ENCODE measurements at places on chromosomes 3 and 15. TPM values are rescaled to one million over a fixed set of nuclear protein-coding genes. Genes with fewer than 3 reads are reported as not detected.
A peak's percentile ranks its signal among the peaks of the same experiment; 100 is the strongest.

CMTM7 gene
- 17.7 TPM for total RNA-seq

GRCh38 chr15:82043796-82044372 is 1.9 kb downstream of the MEX3B start:
- peaks cover 15% of the 10 kb centered on the region for H3K27me3 ChIP-seq
- H3K36me3 ChIP-seq, result 0 out of 2 replicates have a peak, but pooled peaks cover 4% of the 10 kb centered on the region
- peak; percentile 6 for DNase-seq
- peak overlapping the region; percentile 82 for H3K27ac ChIP-seq
- peaks cover 16% of the 10 kb centered on the region for H3K4me1 ChIP-seq
- H3K4me3 ChIP-seq, result peak overlapping the region; percentile 97

GRCh38 chr3:39000008-39000450 is 51.7 kb downstream of the SCN11A start:
- peaks cover 3% of the 10 kb centered on the region for H3K27me3 ChIP-seq
- H3K4me3 ChIP-seq, result no peak overlapping the region
- H3K4me1 ChIP-seq, result peaks cover 39% of the 10 kb centered on the region
- H3K27ac ChIP-seq, result no peak overlapping the region

GRCh38 chr3:82939491-82940097 is 1178.1 kb upstream of the GBE1 start:
- no peak overlapping the region for H3K27ac ChIP-seq
- no peak for DNase-seq
- H3K27me3 ChIP-seq, result no peaks in the 10 kb centered on the region

MYL3 gene
- total RNA-seq, result not detected

- H3K27ac ChIP-seq, result no peak overlapping the region
- H3K27me3 ChIP-seq, result peaks cover 21% of the 10 kb centered on the region
- no peaks in the 10 kb centered on the region for H3K36me3 ChIP-seq
These were observed 45.4 kb upstream of the RAD18 start for GRCh38 chr3:9008550-9009255.

HDAC11 gene
- total RNA-seq, result 12.0 TPM

ACKR2 gene
- total RNA-seq, result 0.24 TPM

DNA sequence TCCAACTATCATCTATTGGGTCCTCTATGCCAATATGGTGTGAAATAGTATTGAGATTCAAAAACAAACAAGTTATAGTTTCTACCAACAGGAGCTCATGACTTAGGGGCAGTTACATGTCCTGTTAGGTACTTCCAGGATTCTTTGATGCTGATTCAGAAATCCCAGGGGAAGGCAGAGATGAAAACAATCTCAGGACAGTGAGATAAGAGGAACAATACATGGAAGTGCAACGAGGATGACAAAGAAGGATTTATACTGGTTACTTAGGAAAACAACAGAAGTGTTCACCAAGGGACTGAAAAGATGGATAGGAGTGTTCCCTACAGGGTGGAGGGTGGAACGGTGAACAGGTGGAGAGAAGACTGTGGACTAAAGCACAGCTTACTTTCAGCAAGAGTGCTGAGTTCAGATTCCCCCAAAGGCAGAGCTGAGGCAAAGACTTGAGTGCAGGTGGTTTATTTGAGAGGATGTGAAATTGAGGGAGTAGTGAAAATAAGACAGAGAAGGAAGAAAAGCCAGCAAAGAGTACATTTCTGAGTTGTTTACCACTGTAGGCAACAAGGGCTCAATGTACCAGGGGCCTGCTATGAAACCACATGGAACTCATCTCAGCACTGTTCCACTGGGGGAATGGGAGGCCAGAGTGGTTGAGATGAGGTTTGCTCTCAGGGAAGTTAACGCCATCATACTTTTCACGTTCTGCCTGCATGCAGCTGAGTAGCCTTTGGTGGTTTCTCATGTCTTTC is 68.1 kb downstream of the TRIM69 start:
- DNase-seq, result no peak
- no peak overlapping the region for H3K4me3 ChIP-seq
- H3K4me1 ChIP-seq, result no peaks in the 10 kb centered on the region

DNA sequence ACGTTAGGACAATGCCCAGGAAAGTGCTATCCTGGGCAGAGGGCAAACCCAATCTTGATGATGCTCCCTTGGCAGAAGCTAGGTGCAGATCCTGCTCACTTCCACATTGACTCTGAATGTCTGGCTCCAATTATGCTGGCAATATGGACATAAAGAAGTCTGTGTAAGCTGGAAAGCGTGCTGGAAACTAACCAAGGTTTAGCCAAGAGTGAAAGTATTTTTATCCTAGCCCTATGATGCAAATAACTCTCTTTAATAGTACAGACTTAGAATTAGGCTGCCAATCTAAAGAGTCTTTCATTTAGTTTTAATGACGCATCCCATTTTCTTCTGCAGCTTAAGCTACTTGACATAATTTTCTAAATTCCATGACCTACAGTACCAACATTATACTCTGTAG is 571.8 kb downstream of the TUSC7 start:
- no peak overlapping the region for H3K4me3 ChIP-seq
- no peaks in the 10 kb centered on the region for H3K27me3 ChIP-seq
- H3K4me1 ChIP-seq, result no peaks in the 10 kb centered on the region
- DNase-seq, result no peak

GRCh38 chr3:127396473-127396872 is 108.6 kb upstream of the PRR20G start:
- H3K27me3 ChIP-seq, result peaks cover 47% of the 10 kb centered on the region
- H3K36me3 ChIP-seq, result no peaks in the 10 kb centered on the region
- no peak overlapping the region for H3K27ac ChIP-seq
- DNase-seq, result no peak
- H3K4me1 ChIP-seq, result 0 out of 2 replicates have a peak, but pooled peaks cover 5% of the 10 kb centered on the region

DNA sequence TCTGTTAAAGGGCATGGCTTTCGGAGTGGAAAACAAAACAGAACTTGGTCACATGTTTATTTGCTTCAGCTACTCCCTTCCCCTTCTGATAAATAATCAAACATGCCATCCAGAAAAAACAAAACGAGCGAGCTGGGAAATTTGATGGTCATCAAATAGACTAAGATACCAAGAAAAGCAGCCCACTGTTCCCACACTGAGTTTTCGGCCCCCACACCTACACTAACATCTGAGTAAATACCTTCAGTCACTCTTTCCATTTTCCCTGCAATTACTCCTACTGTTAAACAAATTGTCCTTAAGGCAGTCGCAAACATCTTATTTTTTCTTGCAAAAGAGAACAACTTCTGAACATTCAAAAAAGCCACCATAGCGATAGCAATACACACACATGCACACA is 454.6 kb downstream of the FOXP1 start:
- peak overlapping the region; percentile 95 for H3K27ac ChIP-seq
- no peaks in the 10 kb centered on the region for H3K36me3 ChIP-seq
- H3K4me3 ChIP-seq, result peak overlapping the region; percentile 89
- no peak for DNase-seq
- peaks cover 49% of the 10 kb centered on the region for H3K4me1 ChIP-seq
- no peaks in the 10 kb centered on the region for H3K27me3 ChIP-seq

DNA sequence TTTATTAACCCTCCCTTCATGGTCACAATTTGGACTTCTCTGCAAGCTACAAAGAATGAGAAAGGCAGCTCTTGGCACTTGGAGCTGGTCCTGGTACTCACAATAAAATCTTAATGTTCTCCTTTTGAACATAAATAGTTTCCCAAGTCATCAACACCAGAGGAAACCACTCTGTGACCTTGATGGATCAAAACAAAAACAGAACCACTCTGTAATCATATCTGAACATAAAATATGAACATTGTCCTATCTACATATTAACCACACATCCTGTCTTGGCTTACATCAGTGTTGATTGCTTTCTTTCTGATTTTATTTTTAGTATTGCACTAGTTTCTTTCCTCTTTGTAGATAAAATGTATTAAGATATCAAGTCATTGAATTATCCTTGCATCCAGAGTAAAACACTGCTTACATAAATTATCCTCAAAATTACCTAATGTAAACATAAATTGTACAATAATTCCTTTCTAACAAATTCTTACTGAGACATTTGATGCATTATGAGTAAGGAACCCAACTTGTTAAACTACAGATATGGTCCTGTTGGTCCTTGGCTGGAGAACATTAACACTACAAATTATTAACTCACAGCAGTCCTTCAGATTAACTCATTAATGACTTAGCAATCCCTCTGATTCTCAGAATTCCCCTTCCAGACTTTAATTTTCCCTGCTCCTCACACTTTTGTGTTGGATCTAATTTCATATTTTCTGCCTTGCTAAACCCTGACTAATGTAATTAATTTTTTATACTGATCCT is 860.5 kb downstream of the DIPK2A start:
- no peak overlapping the region for H3K4me3 ChIP-seq
- H3K27me3 ChIP-seq, result no peaks in the 10 kb centered on the region
- H3K4me1 ChIP-seq, result no peaks in the 10 kb centered on the region

GRCh38 chr3:108414007-108414406 is 96.4 kb downstream of the MYH15 start:
- no peak overlapping the region for H3K4me3 ChIP-seq
- no peak overlapping the region for H3K27ac ChIP-seq
- H3K27me3 ChIP-seq, result no peaks in the 10 kb centered on the region
- H3K36me3 ChIP-seq, result no peaks in the 10 kb centered on the region

- DNase-seq, result peak; percentile 82
- peak overlapping the region; percentile 94 for H3K27ac ChIP-seq
- peaks cover 37% of the 10 kb centered on the region for H3K4me1 ChIP-seq
- H3K27me3 ChIP-seq, result no peaks in the 10 kb centered on the region
These were observed 931.7 kb downstream of the MCTP2 start for GRCh38 chr15:95162967-95163531.

DNA sequence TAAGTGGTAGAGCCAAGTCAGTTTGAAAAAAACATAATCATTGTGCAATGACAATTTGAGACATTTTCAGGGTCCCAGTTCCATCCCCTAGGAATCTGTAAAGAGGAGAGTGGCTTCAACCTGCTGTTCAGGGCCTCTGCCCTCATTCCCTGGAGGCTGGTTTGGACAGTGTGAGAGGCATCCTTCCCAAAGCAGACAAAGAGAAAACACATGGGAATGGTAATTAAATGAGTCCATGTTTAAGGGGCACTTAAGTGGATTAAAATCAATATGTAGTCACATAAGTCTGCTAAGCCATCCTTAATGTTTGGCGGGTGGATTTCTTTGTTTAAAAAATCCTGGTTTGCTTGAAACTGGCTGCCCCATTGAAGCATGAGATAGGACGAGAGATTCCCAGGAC is 146.3 kb upstream of the CTDSPL start:
- H3K36me3 ChIP-seq, result no peaks in the 10 kb centered on the region
- peaks cover 20% of the 10 kb centered on the region for H3K27me3 ChIP-seq
- H3K4me1 ChIP-seq, result peaks cover 5% of the 10 kb centered on the region
- no peak overlapping the region for H3K4me3 ChIP-seq

DNA sequence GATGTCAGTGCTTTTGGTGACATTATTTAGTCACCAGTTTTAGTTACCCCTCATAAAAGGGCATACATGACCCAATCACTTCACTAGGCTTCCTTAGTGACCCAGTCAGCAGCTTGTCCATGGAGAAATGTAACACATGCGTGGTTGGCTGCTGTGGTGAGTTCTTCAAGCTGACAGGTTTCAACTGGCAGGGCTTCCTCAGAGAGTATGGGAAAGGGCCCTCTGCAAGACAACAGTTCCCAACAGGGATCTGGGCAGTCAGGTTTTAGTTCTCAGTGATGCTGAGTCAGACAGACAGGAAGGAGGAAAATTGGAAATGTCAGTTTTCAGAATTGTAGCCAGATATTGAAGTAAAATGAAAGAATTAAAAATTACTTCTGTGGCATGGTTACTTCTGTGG is 282.5 kb downstream of the TBL1XR1 start:
- no peak overlapping the region for H3K27ac ChIP-seq
- H3K4me1 ChIP-seq, result no peaks in the 10 kb centered on the region
- no peak overlapping the region for H3K4me3 ChIP-seq
- H3K27me3 ChIP-seq, result peaks cover 4% of the 10 kb centered on the region
- H3K36me3 ChIP-seq, result no peaks in the 10 kb centered on the region
- no peak for DNase-seq

ICE2 gene
- 29.2 TPM for total RNA-seq

- no peaks in the 10 kb centered on the region for H3K36me3 ChIP-seq
- peaks cover 16% of the 10 kb centered on the region for H3K4me1 ChIP-seq
- no peak overlapping the region for H3K4me3 ChIP-seq
- H3K27me3 ChIP-seq, result no peaks in the 10 kb centered on the region
- peak; percentile 22 for DNase-seq
These were observed 132.7 kb upstream of the RAP2B start for GRCh38 chr3:153029350-153029749.

DNA sequence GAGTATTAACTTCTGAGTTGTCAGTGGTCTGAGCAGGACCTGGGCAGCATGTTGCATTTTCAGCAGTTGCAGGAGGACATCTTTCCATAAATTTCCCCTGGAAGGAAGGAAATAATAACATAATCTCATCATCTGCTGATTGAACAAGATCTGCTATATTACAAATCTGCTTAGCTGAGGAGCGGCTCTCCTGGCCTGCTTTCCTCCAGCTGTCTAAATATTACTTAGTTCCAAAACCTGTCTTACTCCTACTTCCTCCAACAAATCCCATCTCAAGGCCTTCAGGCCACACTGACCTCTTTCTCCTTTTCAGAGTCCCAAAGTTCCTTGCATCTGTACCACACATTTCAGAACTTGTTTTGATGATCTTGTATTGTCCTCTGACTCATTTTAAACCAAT is 364.4 kb upstream of the MCTP2 start:
- H3K36me3 ChIP-seq, result no peaks in the 10 kb centered on the region
- no peaks in the 10 kb centered on the region for H3K27me3 ChIP-seq
- no peaks in the 10 kb centered on the region for H3K4me1 ChIP-seq
- DNase-seq, result no peak
- no peak overlapping the region for H3K4me3 ChIP-seq

GRCh38 chr3:72728958-72729467 is 119.2 kb downstream of the SHQ1 start:
- no peaks in the 10 kb centered on the region for H3K36me3 ChIP-seq
- no peak overlapping the region for H3K4me3 ChIP-seq
- no peaks in the 10 kb centered on the region for H3K4me1 ChIP-seq

DNA sequence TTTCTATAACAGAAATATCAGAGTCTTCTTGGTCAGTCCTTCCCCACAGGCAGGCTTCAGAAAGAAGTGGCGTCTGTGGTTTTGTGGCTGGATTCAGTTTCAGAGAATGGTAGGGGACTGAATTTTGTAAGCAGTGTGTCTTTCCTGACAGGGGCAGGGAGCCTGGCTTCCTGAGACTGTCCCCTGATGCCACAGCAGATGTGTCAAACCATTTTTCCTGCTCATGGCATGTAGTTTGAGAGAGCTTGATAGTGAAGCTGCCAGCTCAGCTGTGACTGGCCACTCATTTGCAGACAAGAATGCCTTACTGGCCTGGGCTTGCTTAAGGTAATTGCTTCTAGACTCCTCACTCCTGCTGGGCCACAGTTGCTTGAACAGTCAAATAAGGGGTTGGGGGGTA is 26.4 kb downstream of the LARS2 start:
- no peak for DNase-seq
- H3K36me3 ChIP-seq, result peaks cover 10% of the 10 kb centered on the region
- no peak overlapping the region for H3K27ac ChIP-seq

- no peak overlapping the region for H3K4me3 ChIP-seq
- DNase-seq, result no peak
- peak overlapping the region; percentile 85 for H3K27ac ChIP-seq
- H3K36me3 ChIP-seq, result no peaks in the 10 kb centered on the region
- no peaks in the 10 kb centered on the region for H3K27me3 ChIP-seq
These were observed 26.9 kb upstream of the AKAP13 start for GRCh38 chr15:85353516-85353915.

GRCh38 chr3:57583544-57583943 is 13.6 kb downstream of the ARF4 start:
- peaks cover 20% of the 10 kb centered on the region for H3K36me3 ChIP-seq
- no peaks in the 10 kb centered on the region for H3K27me3 ChIP-seq
- peaks cover 39% of the 10 kb centered on the region for H3K4me1 ChIP-seq
- no peak for DNase-seq

GRCh38 chr3:119829420-119829819 is 47.5 kb downstream of the NR1I2 start:
- peaks cover 36% of the 10 kb centered on the region for H3K4me1 ChIP-seq
- H3K27me3 ChIP-seq, result no peaks in the 10 kb centered on the region
- no peak overlapping the region for H3K27ac ChIP-seq
- H3K36me3 ChIP-seq, result peaks cover 8% of the 10 kb centered on the region

C15orf61 gene
- 6.5 TPM for total RNA-seq

GRCh38 chr15:98455904-98456303 is 192.4 kb upstream of the IGF1R start:
- no peaks in the 10 kb centered on the region for H3K4me1 ChIP-seq
- H3K27ac ChIP-seq, result no peak overlapping the region

WNT7A gene
- not detected for total RNA-seq

All from HFFc6 (cell line).